ENCODE measurements at places on chromosomes 1 and 21. TPM values are rescaled to one million over a fixed set of nuclear protein-coding genes. Genes with fewer than 3 reads are reported as not detected.

LHX4 gene
- polyA plus RNA-seq: 1.6 TPM

DNA sequence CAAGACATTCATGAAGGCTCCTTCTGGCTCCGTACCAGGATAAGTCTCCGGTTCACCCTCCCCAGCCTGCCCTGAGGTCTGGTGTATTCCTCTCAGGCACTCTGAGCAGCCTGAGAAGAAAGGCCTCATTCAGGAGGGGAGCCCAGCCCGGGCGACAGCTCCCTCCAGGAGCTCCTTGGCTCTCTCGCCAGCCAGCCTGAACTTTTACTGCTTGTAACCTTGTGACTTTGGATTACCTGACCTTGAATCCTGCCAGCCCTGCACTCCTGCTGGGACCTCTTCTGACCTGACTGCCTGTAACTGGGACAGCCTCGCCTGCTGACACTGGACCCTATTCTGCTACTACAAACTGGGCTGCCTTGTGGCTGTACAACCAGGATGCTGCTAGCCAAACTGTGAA is 65.8 kb downstream of the CD34 start:
- no peak for DNase-seq

DNA sequence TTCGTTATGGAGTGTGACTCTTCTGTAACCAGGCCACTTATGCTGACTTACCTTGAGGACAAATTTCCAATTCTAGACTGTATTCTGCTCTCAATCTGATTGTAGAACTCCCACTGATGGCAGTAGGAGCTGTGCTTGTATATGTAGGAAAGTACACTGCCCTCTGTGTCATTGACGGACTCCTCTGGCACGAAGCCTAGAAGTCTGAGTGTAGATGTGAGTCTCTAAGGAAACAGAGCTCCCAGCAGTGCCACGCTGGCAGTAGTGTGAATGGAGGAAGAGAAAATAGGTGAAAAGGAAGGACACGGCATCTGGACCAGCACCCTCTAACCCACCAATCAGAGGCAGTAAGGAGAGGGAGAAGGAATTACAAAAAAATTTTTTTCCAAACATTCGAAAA is 130.4 kb upstream of the ADGRL2 start:
- DNase-seq: no peak

GRCh38 chr21:25254491-25255174 is 352.6 kb downstream of the MRPL39 start:
- no peak for DNase-seq

LRRC41 gene
- polyA plus RNA-seq: 63.3 TPM

DNALI1 gene
- 9.7 TPM for polyA plus RNA-seq

- no peak for DNase-seq
Measured at GRCh38 chr1:65281846-65282245, 27.5 kb upstream of the DNAJC6 start.

DNA sequence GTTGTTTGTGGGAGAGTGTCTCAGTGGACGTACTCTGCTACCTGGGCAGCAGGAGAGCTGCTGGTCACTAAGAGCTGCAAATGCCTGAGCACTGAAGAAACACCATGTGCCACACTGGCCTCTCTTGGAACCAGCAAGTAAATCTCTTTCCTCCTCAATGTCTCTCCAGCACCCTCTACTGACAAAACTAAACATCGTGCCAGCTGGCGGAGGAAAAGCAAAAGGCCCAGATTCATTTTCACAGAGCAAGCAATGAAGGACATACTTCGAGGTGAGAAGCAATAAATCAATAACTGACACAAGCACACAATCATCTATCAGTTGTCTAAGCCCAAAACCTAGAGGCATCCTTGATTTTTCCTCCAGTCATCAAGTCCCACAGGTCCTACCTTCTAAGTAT is 78.1 kb downstream of the RERE start:
- DNase-seq: no peak

DNA sequence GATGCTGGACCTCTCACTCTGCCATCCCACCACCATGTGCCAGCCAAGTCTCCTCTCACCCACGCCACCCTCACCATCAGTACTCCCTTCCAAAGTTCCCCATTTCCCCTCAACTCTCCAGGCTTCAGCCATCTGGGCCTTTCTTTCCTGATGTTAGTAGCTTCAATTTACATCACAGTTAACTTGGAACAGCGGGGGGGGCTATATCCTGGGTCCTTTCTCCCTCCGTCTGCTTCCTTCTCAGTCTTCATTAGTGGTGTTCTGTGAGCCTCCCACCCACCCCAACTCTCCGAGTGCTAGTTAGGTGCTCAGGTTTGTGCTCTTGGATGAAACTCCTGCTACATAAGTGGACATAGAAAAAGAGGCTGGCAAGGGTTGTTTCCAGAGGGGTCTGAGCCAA is 31.9 kb downstream of the KCNC4 start:
- no peak for DNase-seq

DNA sequence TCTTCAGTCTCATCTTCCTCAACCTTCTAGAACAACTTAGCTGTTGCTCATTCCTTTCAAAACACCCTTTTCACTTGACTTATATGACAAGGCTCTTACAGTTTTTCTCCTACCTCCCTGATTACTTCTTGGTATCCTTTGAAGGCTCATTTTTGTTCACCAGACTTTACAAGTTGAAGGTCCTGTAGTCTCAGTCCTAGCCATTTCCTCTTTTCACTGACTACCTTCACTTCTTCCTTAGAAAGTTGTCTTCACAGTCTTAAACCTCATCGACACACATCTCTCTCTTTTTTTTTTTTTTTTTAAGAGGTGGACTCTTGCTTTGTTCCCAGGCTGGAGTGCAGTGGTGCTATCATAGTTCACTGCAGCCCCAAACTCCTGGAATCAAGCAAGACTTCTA is 6.6 kb upstream of the TP53BP2 start:
- DNase-seq: no peak

DNA sequence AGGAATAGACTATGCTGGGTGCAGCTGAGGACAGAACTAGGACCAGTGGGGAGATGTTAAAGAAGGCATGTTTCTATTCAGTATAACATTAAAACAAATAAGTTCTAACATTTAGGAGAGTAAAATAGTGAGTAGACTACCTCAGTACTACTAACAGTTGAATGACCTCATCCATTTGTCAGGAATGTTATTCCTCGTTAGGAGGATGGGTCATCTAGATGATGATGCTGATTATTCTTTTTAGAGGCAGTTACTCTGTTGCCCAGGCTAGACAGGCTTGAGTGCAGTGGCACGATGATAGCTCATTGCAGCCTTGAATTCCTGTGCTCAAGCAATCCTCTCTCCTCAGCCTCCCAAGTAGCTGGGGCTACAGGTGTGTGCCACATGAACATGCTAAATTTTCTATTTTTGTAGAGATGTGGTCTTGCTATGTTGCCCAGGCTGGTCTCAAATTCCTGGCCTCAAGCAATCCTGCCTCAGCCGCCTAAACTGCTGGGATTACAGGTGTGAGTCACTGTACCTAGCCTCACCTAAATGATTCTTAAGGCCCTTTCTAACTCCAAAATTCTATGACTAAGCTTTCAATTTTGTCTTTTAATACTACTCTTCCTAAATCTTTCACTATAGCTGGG is 9.3 kb downstream of the EEIG2 start:
- DNase-seq: no peak

Measured in hindlimb muscle (tissue), 1 donor.